ENCODE measurements at places on chromosomes 16 and 17. TPM values are rescaled to one million over a fixed set of nuclear protein-coding genes. Genes with fewer than 3 reads are reported as not detected.

The LRRC37A gene
- polyA plus RNA-seq = 3.0 TPM

The STAC2 gene
- 0.25 TPM for polyA plus RNA-seq

The AOC3 gene
- 13.3 TPM for polyA plus RNA-seq

The VMO1 gene
- polyA plus RNA-seq = 9.7 TPM

The MAFG gene
- 16.3 TPM for polyA plus RNA-seq

The SEPTIN1 gene
- polyA plus RNA-seq = 3.3 TPM

The CCDC154 gene
- polyA plus RNA-seq = 2.3 TPM
